T-helper 22 cell (primary cell): ENCODE measurements at places on chromosomes 11 and 22.

GRCh38 chr11:34976496-34977088 is 60.2 kb downstream of the PDHX start:
- no peak for DNase-seq

GRCh38 chr11:95531116-95531515 is 258.5 kb downstream of the FAM76B start:
- no peak for DNase-seq

DNA sequence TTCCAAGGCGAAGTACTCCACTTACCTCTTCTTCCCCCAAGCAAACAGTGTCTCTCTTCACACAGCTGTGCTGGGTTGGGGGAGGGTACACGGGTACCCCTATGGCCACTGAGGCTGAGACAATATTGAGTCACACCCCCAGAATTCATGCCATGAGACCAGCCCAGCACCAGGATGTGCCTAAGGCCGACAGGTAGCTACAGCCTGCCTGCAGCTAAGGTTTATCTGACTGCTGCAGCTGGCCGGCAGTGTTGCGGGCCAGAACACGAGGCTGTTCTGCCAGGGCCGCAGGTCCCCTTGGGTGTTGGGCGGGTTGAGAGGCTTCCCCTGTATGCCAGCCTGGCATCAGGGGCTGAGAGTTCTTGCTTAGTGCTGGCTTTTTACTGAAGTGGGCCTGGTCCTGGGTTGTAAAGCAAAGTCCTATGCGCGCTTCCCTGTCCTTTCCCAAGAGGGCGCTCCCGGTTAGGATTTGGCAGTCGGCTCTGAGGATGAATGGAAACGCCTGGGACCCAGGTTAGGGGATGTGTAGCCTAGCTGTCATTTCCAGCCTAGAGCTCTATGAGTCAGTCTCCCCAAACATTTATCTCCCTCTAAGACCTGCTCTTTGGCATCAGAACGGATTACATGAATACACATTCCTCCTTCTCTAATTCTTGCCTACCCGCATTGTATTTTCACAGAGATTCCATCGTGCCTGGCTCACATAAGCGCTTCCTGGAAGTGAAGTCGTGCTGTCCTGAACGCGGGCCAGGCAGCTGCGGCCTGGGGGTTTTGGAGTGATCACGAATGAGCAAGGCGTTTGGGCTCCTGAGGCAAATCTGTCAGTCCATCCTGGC is 7.1 kb downstream of the USP18 start:
- DNase-seq, result no peak

DNA sequence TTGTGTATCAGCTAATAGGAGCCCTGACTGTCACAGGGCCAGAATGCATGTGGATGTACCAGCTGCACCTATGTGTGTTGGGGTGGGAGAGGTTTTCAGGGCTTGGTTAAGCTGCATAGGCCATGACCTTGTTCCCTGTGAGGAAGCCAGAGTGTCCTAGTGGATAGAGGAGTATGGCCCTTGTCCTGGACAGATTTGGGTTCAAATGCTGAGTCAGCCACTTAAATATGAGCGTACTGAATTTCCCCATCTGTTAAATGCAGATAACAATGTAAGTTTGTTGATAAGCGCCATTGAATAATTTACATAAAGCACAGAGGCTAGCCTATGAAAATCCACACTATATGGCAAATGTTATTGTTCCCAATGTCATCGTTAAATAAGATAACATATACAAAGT is 74.4 kb downstream of the PANX1 start:
- no peak for DNase-seq
